Transverse colon (tissue), 4 donors: ENCODE measurements at places on chromosomes 6 and 20. TPM values are rescaled to one million over a fixed set of nuclear protein-coding genes. Genes with fewer than 3 reads are reported as not detected.
A peak's percentile ranks its signal among the peaks of the same experiment; 100 is the strongest.

GRCh38 chr6:28940294-28940857, 16.6 kb upstream of the TRIM27 start:
- peak; percentile 41 for DNase-seq
- peak overlapping the region; percentile 67 for H3K27ac ChIP-seq
- no peaks in the 10 kb centered on the region for H3K27me3 ChIP-seq
- H3K36me3 ChIP-seq, result no peaks in the 10 kb centered on the region
- peak overlapping the region; percentile 45 for H3K4me3 ChIP-seq

DNA sequence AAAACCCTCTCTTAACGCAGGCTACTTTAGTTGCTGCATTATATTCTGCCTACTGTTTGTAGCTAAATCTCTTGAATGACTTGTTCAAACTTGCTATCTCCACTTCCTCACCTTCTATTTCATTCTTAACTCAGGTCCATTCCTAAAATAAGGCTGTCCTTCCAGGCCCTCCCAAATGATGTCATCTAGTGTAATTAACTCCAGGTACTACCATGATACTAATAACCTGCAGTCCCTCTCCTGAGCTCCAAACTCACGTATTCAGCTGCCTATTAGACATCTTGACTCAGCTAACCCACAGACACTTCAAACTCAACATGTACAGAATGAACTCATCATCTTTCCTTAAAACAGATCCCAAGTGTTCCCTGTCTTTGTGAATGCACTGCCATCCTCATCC, 10.5 kb upstream of the TOP1 start:
- H3K27ac ChIP-seq, result no peak overlapping the region
- no peak overlapping the region for H3K4me3 ChIP-seq
- no peaks in the 10 kb centered on the region for H3K4me1 ChIP-seq

DNA sequence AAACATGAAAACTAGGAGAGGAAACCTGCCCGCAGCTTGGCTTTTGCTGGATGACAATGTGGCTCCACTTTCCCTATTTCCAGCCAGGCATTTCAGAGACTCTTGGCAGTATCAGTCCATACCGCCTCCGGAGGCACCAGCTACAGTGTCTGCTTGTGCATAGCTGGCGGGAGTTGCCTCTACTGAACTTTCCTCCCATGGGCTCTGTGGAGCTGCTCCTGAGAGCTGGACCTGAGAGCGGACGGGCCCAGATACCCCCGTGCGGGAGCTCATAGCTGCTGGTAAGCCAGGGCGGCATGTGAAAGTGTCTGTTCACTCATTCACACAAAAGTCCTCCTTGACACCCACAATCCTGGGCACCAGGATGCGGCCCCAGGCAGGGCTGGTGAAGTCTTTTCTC, 130.3 kb upstream of the PMEPA1 start:
- no peaks in the 10 kb centered on the region for H3K36me3 ChIP-seq
- no peak overlapping the region for H3K27ac ChIP-seq
- no peak for DNase-seq
- no peak overlapping the region for H3K4me3 ChIP-seq

DNA sequence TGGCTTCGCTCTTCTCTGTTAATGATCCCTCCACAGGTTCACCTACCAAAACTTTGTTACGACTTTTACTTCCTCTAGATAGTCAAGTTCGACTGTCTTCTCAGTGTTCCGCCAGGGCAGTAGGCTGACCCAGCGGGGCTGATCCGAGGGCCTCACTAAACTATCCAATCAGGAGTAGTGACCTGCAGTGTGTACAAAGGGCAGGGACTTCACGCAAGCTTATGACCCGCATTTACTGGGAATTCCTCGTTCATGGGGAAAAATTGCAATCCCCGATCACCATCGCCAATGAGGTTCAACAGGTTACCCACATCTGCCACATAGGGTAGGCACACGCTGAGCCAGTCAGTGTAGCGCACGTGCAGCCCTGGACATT, 771.4 kb upstream of the DEFB115 start:
- no peaks in the 10 kb centered on the region for H3K36me3 ChIP-seq
- H3K4me3 ChIP-seq, result no peak overlapping the region
- no peak overlapping the region for H3K27ac ChIP-seq
- H3K27me3 ChIP-seq, result peaks cover 19% of the 10 kb centered on the region
- no peaks in the 10 kb centered on the region for H3K4me1 ChIP-seq
- DNase-seq, result no peak

DNA sequence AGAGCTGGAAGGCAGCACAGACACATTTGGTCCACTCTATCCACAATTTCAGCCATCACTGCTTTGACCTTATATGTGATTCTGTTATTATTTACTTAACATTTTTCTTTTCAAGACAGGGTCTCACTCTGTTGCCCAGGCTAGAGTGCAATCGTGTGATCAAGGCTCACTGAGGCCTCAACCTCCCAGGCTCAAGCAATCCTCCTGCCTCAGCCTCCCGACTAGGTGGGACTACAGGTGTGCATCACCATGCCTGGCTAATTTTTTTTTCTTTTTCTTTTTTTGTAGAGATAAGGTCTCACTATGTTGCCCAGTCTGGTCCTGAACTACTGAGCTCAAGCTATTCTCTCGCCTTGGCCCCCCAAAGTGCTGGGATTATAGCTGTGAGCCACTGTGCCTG, 40.3 kb downstream of the BCL2L1 start:
- peaks cover 19% of the 10 kb centered on the region for H3K4me1 ChIP-seq
- no peaks in the 10 kb centered on the region for H3K36me3 ChIP-seq
- no peak overlapping the region for H3K4me3 ChIP-seq
- H3K27ac ChIP-seq, result no peak overlapping the region
- no peak for DNase-seq
- H3K27me3 ChIP-seq, result no peaks in the 10 kb centered on the region

DNA sequence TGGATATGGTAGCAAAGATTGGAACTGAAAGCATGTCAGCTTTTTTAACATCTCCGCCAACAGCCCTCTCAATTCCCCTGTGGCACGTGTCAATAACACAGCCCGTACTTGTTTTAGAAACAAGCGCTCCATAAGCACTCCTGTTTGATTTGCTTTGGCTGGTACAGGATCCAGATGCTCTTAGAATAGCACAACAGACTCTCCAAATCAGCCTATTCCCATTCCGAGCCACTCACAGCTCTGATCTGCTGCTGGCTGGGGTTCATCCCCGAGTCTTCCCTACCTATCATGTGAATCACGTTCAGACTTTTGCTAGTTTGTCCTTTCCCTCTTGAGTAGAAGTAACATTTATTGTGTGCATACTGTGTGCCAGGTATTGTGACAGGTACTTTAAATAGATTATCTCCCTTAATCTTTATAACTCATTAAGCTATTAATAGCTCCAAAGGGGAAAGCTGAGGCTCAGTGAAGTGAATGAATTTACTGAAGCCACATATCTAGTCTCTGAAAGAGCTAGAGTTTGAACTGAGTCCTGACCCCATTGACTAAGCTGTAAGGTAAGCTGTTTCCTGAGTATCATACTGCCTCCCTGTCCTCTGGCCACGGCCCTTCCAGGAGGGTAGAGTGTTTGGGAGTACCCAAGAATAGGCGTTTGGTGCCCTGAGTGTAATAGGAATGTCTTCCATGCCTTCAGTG, 46.7 kb downstream of the RALY start:
- no peak overlapping the region for H3K4me3 ChIP-seq
- DNase-seq, result no peak
- no peak overlapping the region for H3K27ac ChIP-seq
- no peaks in the 10 kb centered on the region for H3K36me3 ChIP-seq

The TNFRSF21 gene
- total RNA-seq, result 45.4 TPM
